Jurkat, Clone E6-1 (cell line): ENCODE measurements at places on chromosomes 13 and 19.
A peak's percentile ranks its signal among the peaks of the same experiment; 100 is the strongest.

GRCh38 chr19:13841086-13841961 is 35.6 kb upstream of the NANOS3 start:
- no peak for DNase-seq

- no peak for DNase-seq
Measured at GRCh38 chr19:2511570-2511969, 35.6 kb downstream of the GADD45B start.

DNA sequence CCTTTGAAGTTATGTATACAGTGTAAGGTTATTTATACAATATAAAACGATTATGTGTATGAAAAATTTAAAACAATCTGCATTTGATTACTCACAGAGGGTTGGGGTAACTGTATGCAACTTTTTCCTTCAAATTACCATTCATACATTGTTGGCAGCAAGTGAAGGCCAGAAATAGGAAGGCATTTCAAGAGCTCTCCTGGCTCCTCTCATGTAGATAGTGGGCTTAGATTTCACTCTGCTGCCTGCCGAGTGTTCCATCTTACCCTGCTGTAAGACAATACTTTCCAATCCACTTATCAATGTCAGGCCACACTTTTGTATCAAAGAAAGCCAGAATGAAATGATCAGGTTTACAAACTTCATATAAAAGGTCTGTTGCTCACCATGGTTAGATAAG is 245.2 kb downstream of the DNAJC15 start:
- DNase-seq, result no peak

GRCh38 chr19:53826876-53827275 is 2.8 kb upstream of the NLRP12 start:
- no peak for DNase-seq

GRCh38 chr13:109986851-109987250 is 200.5 kb upstream of the IRS2 start:
- DNase-seq, result no peak

DNA sequence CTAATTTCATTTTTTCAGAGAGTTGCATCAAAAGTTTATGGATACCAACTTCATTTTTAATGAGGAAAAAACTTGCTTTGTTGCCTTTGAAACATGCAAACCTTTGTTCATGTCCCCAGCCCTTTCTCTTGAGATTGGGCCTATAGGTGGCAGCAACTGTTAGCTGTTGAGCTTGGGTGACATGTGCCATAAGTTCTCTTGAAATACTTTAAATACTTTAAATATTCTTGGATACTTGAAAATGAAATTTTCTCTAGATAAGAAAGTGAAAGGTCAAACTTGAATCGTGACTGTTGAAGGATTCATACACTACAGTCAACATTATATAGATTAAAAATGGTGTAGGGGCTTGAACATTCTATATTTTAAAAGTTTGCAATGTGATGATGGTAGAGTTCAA is 294.9 kb downstream of the NDFIP2 start:
- DNase-seq, result peak; percentile 24

DNA sequence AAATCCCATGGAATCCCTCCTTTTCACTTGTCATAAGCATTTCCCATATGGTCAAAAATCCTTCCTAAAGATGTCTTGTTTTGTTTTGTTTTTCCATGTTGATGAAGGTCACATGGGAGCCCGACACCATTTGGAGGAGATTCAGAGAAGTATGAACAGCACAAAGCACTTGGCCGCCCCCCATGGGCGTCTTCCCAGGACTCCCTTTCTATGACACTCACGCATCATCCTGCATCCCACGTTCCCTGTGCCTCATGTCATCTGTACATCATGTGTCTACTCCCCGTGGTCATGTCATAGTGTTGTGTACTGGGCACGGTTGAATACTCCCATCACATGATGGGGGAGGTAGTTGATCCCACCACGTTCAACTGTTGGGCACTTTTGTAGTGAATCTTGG is 2.0 kb downstream of the ZSCAN1 start:
- no peak for DNase-seq

- DNase-seq, result no peak
Measured at GRCh38 chr19:47510516-47511127, 4.2 kb downstream of the NAPA start.

DNA sequence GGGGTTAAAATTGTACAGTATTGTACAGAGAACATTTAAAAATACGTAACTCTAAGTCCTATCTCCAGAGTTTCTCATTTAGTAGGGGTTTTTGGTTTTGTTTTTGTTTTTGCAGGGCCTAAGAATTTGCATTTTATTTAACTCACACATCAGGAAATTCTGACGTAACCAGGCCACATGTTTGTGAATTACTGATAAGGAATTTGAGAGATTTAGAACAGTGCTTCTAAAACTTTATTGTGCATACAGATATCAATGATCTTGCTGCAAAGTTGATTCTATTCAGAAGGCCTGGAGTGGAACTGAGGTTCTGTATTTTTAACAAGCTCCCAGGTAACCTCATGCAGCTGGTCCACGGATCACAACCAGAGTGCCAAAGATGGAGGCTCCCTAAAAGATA is 49.3 kb downstream of the LIG4 start:
- DNase-seq, result no peak

DNA sequence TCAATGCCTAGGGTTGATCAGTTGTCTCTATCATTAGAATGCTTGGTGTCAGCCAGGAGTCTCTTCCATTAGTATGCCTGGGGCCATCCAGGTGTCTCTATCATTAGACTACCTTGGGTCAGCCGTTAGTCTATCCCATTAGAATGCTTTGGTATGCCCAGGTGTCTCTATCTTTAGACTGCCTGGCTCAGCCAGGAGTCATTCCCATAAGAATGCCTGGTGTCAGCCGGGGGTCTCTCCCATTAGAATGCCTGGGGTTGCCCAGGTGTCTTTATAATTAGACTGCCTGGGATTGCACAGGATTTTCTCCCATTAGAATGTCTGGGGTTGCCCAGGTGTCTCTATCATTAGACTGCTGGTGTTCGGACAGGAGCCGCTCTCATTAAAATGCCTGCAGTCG is 1442.9 kb downstream of the UQCRFS1 start:
- DNase-seq, result no peak

- DNase-seq, result no peak
Measured at GRCh38 chr13:48231933-48232332, 1.1 kb upstream of the ITM2B start.

GRCh38 chr19:10027158-10027997 is 14.1 kb downstream of the RDH8 start:
- DNase-seq, result peak; percentile 52

DNA sequence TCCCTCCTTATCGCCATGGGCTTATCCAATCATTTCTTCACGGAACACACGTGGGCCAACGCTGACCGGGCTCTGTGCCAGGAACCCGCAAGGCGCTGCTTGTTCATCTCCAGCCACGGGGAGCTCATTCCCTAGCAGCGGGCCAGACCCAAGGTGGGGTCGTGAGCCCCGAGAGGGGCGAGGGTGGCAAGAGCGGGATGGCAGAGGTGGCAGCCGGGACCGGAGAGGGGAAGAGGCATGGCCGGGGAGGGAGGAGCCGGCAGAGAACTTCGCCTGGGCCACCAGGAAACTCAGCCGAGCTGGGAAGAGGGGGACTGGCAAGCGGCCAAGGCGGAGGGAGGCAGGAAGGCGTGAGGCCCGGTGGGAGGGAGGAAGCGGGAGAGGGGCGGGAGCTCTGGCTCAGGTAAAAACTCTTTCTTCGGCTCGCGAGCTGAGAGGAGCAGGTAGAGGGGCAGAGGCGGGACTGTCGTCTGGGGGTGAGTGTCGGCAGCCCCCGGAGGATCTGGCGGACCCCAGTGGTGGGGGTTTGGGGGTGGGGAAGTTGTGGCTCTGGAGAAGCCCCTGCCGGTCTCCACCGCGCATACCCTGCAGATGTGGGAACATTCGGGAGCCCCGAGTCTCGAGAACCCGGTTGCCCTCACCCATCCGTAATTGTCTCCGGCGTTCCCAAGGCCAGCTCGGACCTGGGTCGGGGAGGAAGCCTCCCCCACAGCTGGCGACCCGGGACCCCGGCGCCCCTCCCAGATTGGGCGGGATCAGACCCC is at the start of gene B3GNT3:
Gene B3GNT3 (plus strand): TSS at position 408 of the 764 bp plus-strand sequence. CDS start 12,670 bp downstream, outside the sequence.
- DNase-seq, result no peak

DNA sequence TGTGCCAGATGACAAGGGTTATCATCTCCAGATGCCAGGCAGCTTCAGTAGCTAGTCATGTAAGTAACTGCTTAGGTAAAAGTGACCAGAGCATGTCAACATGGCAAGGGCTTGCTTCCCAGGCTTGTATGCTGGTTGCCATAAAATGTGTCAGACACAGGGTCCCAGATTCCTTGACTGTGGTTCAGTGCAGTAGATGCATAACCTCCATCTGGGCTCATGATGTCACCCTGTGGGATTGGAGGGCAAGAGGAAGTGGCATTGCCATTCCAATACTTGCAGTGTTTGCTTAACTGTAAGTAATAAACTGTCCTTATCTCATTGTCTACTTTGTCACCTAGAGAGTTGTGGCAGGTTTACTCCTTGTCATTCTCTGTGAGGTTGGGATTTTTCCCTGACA is 226.8 kb downstream of the PCDH17 start:
- no peak for DNase-seq

DNA sequence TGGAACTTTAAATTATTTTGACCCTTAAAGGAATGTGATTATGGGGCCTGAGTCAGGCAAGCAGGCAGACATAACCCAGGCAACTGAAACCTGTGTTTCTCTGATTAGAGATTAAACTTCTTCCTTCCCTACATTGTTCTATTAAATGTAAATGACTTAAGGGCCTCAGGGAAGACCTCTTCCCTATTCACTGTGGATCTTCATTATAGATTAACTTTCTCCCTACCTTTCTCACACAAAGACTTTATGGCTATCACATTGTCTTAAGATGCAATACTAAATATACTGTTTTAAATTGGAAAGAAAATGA is 8.8 kb upstream of the METTL21C start:
- no peak for DNase-seq

DNA sequence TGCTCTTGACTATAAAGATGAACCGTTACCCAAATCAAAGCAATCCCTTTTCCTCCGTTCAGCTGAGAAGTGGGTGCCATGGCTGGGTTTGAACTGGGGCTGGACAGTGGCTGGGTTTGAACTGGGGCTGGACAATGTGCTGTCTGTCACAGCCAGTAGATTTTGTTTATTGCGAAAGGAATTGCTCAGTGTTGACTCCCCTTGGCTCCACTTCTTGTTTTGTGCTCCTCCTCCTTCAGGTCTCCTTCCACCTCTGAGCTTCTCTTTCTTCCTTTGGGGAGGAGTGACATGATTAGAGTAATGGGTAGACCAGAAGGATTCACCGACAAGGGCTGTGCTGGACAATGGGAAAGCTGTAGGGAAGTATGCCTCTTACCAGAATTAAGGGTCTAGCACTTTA is 19.4 kb upstream of the MBNL2 start:
- DNase-seq, result no peak

GRCh38 chr19:5850743-5851293 is 431 bp downstream of the FUT3 start:
- DNase-seq, result no peak

GRCh38 chr13:111789011-111789410 is 277.9 kb upstream of the SOX1 start:
- DNase-seq, result no peak

- DNase-seq, result no peak
Measured at GRCh38 chr13:34405410-34406181, 536.5 kb upstream of the NBEA start.

- peak; percentile 49 for DNase-seq
Measured at GRCh38 chr13:50910485-50910805, 854 bp downstream of the RNASEH2B start.

- DNase-seq, result no peak
Measured at GRCh38 chr13:97549201-97549600, 115.2 kb downstream of the RAP2A start.

DNA sequence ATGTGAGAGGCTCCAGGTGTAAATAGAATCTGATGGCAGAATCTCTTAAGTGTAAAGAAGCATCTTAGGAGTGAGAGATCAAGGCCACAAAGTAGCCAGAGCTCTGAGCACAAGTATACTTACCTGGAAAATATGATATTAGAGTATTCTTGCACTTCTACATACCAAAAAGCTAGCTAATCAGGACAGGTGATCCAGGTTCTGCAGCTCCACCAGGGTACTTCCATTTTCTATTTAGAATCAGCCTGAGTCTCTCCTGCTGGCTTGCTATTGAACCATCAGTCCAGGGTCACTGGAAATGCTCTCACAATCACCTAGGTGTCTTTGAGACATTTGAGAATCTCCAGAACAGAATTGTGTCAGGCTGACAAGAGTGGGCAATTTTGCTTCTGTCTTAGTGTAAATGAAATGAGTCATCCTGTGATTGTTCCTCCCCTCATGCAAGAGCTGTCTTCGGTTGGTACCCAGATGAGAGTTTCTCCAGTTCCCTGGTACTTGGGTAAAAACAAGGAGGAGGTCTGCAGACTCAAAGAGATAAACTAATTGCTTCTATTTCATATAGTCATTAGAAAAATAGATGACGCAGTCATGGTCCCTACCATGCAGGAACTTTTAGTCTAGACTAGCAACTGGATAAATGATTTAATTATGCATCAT is 14.6 kb downstream of the ZNF254 start:
- DNase-seq, result no peak

DNA sequence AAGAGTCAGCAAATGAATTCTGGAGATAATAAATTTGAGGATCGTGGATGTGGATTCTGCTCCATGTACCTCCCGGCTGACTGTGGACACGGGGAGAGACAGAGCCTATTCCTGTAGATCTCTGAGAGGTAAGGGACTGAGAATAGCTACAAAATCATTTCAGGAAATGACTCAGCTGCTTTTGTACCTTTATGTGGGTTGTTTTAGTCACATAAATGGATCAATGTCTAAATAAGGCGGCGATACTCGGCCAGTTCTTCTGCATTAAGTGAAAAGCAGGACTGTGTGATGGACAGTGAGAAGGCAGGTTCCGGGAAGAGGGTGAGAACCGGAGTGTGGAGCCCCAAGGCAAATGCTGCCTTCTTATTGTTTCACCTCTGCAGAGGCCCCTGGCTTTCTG is 128.1 kb downstream of the EFNB2 start:
- DNase-seq, result no peak

- DNase-seq, result no peak
Measured at GRCh38 chr13:20709782-20710181, 6.3 kb downstream of the IL17D start.

GRCh38 chr13:98595134-98595533 is 18.2 kb upstream of the STK24 start:
- no peak for DNase-seq

DNA sequence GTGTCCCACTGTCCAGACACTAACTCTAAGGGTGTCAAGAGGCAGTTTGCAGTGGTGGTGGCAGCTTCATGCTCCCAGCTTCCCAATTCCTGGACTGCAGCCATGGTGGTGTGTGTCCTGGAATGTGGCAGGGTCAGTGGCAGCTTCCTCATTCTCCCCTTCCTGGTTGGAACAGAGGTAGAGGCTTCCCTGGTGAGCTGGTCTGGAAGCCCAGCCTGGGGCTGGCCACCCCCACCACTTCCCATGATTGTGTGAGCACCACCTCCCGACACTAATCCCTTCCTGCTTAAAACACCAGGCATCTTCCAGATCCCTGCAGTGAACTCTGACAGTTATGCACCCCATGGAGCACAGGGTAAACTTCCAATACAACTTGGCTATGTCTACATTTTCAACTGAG is 134.9 kb downstream of the RAP2A start:
- DNase-seq, result no peak

- DNase-seq, result no peak
Measured at GRCh38 chr19:53112286-53112685, 9.1 kb upstream of the ZNF160 start.

- DNase-seq, result no peak
Measured at GRCh38 chr19:41478875-41479756, 36.2 kb downstream of the ERICH4 start.
